ENCODE measurements at places on chromosomes 1 and 21. TPM values are rescaled to one million over a fixed set of nuclear protein-coding genes. Genes with fewer than 3 reads are reported as not detected.

The OR2T34 gene
- total RNA-seq = not detected

The LAMB3 gene
- total RNA-seq = 0.85 TPM

DNA sequence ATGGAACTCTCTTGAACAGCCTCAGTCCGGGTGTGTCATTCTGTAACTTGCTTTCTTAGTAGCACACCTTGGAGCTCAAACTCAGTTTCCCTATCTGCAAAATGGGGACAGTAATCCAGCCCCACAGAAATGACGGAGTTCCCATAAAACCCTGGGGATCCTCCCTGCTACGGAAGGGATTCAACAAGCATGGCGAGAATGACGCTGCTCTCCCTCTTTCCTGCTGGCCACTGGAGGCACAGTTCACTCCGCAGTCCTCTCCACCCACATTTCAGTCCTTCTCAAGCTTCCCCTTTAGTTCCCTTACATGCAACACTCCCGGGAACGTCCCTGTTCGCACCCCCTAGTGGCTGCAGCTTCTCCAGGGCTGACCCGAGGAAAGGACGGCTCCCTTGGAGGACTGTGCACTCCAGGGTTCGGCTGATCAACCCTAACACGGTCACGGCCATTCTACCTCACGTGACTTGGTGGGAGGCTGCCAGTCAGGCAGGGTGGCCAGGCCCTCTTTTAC lies 20.6 kb downstream of the RUNX3 start:
- no peaks in the 10 kb centered on the region for H3K27me3 ChIP-seq
- H3K4me3 ChIP-seq = no peak overlapping the region
- DNase-seq = no peak
- H3K4me1 ChIP-seq = no peaks in the 10 kb centered on the region
- no peaks in the 10 kb centered on the region for H3K36me3 ChIP-seq

- no peak for DNase-seq
- H3K27me3 ChIP-seq = no peaks in the 10 kb centered on the region
- H3K4me1 ChIP-seq = peaks cover 23% of the 10 kb centered on the region
- no peaks in the 10 kb centered on the region for H3K36me3 ChIP-seq
Measured at GRCh38 chr21:41960386-41960785, 6.6 kb upstream of the C2CD2 start.

GRCh38 chr1:189496768-189497167 lies 980.9 kb downstream of the BRINP3 start:
- no peaks in the 10 kb centered on the region for H3K4me1 ChIP-seq
- H3K27me3 ChIP-seq = no peaks in the 10 kb centered on the region
- DNase-seq = no peak
- H3K36me3 ChIP-seq = no peaks in the 10 kb centered on the region

DNA sequence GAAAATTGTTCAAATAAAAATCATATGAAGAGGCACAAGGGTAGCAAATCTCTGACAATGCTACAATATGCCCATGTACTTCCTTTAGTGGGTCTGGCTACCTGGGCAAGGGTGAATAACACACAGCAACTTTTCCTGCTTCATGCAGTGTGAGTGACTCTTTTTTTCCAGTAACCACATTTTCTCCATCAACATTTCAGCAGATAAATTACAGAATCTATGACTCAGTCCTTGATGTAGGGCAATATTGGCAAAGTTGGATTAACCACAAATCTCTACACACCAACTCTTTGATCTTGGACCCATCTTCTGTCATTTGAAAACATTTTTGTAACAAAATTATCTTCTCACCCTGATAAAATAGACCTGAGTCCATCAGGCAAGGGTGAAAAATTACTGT lies 31.7 kb downstream of the ERICH3 start:
- H3K27ac ChIP-seq = no peak overlapping the region
- no peak for DNase-seq
- no peaks in the 10 kb centered on the region for H3K27me3 ChIP-seq
- H3K4me1 ChIP-seq = no peaks in the 10 kb centered on the region
- no peaks in the 10 kb centered on the region for H3K36me3 ChIP-seq

DNA sequence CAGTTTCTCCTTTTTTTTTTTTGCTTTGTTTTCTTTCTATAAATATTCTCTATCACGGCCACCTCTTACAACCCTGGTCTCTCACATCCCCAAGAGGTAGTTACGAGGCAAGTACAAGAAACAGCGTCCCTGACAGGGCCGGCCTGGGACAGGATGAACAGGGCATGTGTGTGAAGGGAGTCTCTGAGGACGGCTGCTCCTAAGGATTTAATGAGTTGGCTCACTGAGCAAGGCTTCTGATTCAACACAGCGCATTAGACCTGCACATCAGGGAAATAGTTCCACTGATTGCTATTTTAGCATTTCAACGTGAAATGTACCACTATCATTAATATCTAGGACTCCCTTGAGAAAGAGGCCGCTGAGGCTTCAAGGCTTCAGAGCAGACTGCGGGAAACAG lies 54.0 kb downstream of the NTPCR start:
- H3K4me3 ChIP-seq = no peak overlapping the region
- no peak overlapping the region for H3K27ac ChIP-seq
- H3K27me3 ChIP-seq = no peaks in the 10 kb centered on the region

GRCh38 chr1:33379631-33380354 lies 51.1 kb downstream of the PHC2 start:
- H3K36me3 ChIP-seq = no peaks in the 10 kb centered on the region
- no peak overlapping the region for H3K27ac ChIP-seq
- no peaks in the 10 kb centered on the region for H3K27me3 ChIP-seq
- no peaks in the 10 kb centered on the region for H3K4me1 ChIP-seq

DNA sequence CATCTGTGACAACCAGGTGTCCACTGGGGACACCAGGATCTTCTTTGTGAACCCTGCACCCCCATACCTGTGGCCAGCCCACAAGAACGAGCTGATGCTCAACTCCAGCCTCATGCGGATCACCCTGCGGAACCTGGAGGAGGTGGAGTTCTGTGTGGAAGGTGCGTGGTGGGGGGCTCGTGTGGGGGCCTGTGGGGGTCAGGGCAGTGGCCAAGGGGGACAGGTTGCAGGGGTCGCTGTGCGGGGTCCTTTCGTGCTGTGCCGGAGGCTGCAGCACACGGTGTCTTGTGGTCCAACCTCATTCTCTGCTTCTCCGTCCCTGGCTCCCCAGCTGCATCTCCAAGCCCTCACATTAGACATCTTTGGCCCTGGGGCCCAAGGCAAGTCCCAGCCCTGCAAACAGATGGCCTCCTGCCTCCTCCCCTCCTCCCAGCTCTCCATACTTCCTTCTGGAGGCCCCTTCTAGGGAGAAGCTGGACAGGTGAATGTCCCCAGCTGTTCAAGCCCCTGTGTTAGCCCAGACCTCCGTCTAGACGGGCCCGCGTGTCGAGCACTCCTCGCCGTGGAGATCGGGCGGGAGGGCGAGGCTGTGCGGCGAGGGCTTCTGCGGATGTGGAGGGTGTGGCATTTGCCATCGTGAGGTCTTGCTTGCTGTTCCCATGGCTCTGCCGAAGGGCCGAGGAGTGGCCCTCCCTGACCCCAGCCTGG lies 2.5 kb downstream of the AGRN start:
- H3K4me3 ChIP-seq = no peak overlapping the region
- no peak overlapping the region for H3K27ac ChIP-seq
- no peak for DNase-seq
- no peaks in the 10 kb centered on the region for H3K36me3 ChIP-seq
- no peaks in the 10 kb centered on the region for H3K27me3 ChIP-seq

- no peak for DNase-seq
- no peaks in the 10 kb centered on the region for H3K27me3 ChIP-seq
- no peak overlapping the region for H3K27ac ChIP-seq
- H3K4me1 ChIP-seq = no peaks in the 10 kb centered on the region
- no peaks in the 10 kb centered on the region for H3K36me3 ChIP-seq
Measured at GRCh38 chr1:193540511-193540910, 354.1 kb upstream of the B3GALT2 start.

GRCh38 chr1:187465441-187465840 lies 636.7 kb downstream of the PLA2G4A start:
- no peaks in the 10 kb centered on the region for H3K4me1 ChIP-seq
- H3K4me3 ChIP-seq = no peak overlapping the region
- H3K27me3 ChIP-seq = no peaks in the 10 kb centered on the region
- H3K27ac ChIP-seq = no peak overlapping the region
- H3K36me3 ChIP-seq = no peaks in the 10 kb centered on the region
- DNase-seq = no peak

DNA sequence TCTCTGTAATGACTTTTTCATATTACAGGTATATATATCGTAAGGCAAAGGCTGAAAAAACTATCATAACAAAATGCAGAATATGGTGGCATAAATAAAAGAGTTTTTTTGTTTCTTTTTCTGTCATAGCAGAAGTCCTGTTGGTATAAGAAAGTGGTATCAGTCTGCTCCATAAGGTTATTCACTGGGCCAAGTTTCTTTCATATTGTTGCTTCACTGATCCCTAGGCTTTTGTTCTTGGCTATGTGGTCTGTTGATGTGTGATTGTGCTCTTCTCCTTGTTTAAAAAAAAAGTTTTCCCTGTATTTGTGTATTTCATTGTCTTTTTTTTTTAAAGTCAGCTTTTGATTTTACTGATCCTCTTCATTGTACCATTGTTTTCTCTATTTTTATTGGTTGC lies 26.0 kb downstream of the PTBP2 start:
- H3K36me3 ChIP-seq = peaks cover 11% of the 10 kb centered on the region
- H3K4me1 ChIP-seq = no peaks in the 10 kb centered on the region
- no peak overlapping the region for H3K4me3 ChIP-seq

- H3K4me1 ChIP-seq = no peaks in the 10 kb centered on the region
- no peaks in the 10 kb centered on the region for H3K27me3 ChIP-seq
- no peak overlapping the region for H3K4me3 ChIP-seq
Measured at GRCh38 chr1:188371295-188371806, 1542.6 kb downstream of the PLA2G4A start.

GRCh38 chr1:197180252-197180878 lies 33.9 kb upstream of the ASPM start:
- no peak overlapping the region for H3K4me3 ChIP-seq
- peaks cover 34% of the 10 kb centered on the region for H3K36me3 ChIP-seq
- no peak overlapping the region for H3K27ac ChIP-seq
- no peak for DNase-seq
- H3K27me3 ChIP-seq = no peaks in the 10 kb centered on the region
- no peaks in the 10 kb centered on the region for H3K4me1 ChIP-seq

DNA sequence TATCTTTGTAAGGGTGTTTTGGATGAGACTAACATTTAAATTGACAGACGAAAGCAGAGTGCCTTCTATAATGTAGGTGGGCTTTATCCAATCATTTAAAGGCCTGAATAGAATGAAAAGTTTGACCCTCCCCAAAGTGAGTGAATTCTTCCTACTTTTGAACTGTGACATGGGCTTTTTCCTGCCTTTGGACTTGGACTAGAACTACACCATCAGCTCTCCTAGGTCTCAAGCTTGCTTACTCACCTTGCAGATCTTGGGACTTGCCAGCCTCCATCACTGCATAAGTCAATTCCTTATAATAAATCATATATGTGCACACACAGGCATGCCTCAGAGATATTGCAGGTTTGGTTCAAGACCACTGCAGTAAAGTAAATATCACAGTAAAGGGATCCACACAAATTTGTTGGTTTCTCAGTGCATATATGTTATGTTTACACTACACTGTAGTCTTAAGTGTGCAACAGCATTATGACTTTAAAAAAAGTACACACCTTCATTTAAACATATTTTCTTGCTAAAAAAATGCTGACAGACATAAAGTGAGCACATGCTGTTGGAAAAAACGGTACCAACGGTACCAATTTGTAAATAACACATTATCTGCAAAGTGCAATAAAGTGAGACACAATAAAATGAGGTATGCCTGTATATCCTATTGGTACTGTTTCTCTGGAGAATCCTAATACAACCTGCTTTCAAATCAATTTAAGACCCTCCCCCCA lies 51.6 kb upstream of the ATF3 start:
- no peak overlapping the region for H3K4me3 ChIP-seq
- no peak for DNase-seq
- H3K27me3 ChIP-seq = no peaks in the 10 kb centered on the region
- peaks cover 11% of the 10 kb centered on the region for H3K4me1 ChIP-seq

DNA sequence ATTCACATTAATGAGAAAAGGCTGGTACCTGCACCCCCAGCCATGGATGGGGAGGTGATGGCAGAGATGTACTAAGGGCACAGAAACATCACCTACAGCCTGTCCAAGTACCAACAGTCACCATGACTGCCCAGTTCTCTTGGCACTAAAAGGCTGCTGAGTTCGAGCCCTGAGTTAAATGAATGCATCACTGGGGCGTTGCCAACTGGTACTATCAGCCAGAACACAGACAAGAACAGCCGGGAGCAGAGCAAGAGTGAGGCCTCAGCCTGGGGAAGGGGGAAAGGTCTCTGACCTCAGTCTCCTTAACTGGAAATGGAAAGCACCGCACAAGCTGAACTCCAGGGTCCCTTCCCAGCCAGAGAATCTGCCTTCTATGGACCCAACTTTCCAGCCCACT lies 60.5 kb downstream of the GLIS1 start:
- H3K27me3 ChIP-seq = no peaks in the 10 kb centered on the region
- H3K4me1 ChIP-seq = no peaks in the 10 kb centered on the region
- no peaks in the 10 kb centered on the region for H3K36me3 ChIP-seq
- DNase-seq = no peak
- H3K27ac ChIP-seq = no peak overlapping the region

DNA sequence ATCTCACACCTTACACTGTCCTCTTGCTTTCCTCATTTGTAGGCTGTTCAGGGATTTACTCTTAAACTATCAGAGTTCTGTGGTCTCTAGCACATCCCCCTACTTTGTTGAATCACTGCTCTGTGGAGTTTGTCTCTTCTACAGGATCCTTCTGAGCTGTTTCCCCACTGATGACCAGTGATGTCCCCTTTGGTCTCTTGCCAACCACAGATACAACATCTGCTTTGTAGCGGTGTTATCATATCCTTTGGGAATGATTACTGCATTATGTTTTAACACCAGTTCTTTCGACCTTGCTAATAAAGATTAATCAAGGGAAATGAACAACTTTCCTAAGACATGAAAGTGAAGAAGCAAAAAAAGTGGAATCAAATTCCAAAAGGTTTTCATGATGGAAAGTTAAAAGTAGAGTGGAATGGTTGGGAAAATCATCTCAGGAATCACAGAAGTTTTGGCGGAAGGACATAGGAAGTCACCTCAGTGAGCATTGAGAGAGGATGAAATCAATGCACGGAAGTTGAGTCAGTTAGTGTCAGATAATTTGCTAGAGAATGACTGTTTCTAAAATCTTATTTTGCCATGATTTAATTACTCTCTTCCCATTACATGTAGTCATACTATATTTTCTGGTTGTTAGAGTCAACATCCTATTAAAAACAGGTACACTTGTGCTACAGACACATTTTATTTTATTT lies 11.2 kb downstream of the OR10K2 start:
- no peaks in the 10 kb centered on the region for H3K4me1 ChIP-seq
- DNase-seq = no peak
- no peaks in the 10 kb centered on the region for H3K36me3 ChIP-seq
- H3K27me3 ChIP-seq = no peaks in the 10 kb centered on the region
- H3K4me3 ChIP-seq = no peak overlapping the region
- no peak overlapping the region for H3K27ac ChIP-seq
